ENCODE measurements at places on chromosomes 3 and 15.

DNA sequence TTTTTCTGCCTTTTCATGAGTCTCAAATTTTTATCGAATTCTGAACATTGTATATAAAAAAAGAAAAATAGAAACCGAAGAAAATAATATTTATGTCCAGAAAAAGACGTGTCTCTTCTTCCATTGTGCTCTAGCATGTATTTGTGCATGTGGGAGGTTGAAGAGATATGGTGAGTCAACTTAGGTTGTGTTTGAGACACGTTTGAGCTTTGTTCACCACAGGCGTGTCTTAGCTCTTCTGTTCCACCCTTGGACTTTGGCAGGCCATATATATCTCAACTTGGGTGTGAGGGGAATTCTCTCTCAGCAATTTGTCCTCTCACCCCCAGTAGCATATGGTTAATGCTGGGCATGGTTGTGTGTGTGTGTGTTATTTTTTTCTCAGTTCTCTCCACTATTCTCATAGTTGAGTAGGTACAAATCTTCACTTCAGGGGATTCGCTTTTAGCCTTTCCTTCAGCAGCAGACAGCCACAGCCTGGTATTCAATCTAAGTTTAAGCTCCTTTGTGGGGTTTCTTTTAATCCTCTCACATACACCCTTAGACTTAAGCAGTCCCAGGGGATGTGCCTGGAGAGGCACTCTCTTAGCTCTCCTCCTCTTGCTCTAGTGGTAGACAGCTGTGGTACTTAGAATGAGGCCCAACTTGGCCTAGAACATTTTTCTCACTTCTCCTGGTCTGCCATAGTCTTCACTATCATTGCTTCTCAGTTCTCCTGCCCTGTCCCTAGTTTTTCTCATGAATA lies 286.5 kb upstream of the RBMS3 start:
- DNase-seq: no peak

DNA sequence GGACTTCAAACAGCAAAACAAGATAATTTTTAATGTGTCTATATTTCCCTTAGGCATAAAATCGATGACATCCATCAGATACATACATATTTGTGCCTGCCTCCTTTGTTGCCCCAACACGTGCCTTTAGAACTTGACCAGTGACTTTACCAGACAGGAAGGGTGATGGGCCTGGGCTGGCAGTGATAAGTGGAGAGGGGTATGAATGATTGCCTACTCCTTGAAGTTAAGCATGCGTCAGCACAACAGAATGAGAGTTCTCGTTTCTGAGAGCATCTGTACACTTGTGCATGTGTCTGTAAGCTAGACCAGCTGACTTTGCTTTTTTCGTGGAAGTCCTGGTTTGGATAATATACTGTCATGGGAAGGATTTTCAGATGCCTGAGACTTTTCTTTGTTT lies 54.9 kb upstream of the COL6A6 start:
- DNase-seq: no peak

DNA sequence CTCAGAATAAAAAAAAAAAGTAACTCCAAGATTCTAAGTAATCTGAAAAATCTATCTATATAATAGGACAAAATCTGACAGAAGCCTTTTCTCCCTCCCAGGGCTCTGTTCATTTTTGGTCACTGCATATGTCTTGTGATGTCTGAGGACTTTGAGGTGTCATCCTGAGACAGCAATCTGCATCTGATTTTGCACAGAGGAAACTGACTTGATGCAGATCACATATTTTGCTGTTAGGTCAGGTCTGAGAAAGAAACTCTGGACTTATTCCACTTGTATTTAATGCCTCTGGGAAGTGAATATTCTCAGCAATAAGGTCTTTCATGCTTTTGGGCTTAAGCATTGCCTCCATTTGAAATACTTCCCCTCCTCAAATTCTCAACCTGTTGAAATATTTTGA lies 295.2 kb upstream of the THBS1 start:
- DNase-seq: no peak

GRCh38 chr15:31228980-31229826 lies 97.4 kb upstream of the KLF13 start:
- no peak for DNase-seq

DNA sequence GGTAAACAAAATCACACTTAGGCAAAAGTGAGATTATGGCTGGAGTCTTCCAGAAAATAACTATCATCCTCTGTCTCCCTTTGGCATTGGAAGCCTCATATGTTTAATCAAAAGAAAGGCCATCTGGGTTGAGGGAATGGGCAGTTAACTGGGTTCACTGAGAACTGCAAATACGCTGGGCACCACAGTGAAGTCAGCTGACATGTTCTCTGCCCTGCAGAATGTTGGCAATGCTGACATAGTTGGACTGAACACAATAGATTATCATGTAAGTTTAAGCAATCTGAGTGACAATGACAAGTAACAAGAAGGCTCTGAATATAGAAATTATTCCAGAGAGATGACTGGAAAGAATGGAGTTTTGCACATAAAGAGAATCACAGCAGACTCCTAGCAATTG lies 43.8 kb upstream of the SLC25A26 start:
- DNase-seq: no peak

GRCh38 chr3:125958511-125959316 lies 10.3 kb upstream of the ROPN1B start:
- no peak for DNase-seq

DNA sequence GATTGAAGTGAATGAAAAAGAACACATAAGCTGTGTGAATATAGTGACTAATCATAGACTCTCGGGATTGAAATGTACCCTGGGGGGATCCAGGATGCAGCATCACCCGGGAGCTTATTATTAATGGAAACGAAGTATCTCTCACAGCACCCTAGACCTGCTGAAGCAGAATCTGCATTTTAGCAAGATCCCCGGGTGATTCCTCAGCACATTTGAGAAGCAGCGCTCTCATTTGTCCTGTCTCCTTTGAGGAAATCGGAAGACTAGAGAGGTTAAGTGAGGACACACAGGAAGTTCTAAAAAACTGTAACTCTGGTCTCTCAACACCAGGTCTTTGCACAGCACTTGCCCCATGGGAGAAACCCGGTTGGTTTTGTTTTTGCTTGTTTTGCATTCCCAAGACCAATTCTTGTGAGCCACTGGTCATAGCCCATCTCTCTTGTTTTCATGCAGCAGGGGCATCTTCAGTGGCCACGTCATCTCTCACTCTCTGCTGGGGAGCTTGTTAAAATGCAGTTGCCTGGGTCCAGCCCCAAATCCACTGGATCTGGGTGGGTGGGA lies 30.2 kb downstream of the ZNF710 start:
- DNase-seq: no peak

- DNase-seq: no peak
These were observed 16.7 kb downstream of the GRAMD2A start for GRCh38 chr15:72180761-72181324.

DNA sequence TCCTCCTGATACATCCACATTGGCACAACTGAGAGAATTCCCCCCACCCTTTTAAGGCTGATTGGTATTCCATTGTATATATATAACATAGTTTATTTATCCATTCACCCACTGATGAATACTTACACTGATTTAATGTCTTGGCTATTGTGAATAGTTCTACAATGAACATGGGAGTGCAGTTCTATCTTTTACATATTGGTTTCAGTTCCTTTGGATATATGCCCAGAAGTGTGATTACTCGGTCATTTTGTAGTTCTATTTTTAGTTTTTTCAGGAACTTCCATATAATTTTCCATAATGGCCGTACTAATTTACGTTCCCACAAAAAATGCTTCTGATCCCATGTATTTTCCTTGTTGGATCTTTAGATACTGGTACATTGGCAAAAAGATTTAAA lies 135.3 kb downstream of the FMN1 start:
- DNase-seq: no peak

- DNase-seq: peak; percentile 10
These were observed 68.7 kb downstream of the GSK3B start for GRCh38 chr3:120025520-120025919.

GRCh38 chr15:68107142-68107541 lies 53.0 kb downstream of the PIAS1 start:
- no peak for DNase-seq

- DNase-seq: no peak
These were observed 11.8 kb upstream of the HRG start for GRCh38 chr3:186653984-186654383.

- DNase-seq: no peak
These were observed 47.2 kb downstream of the CCDC12 start for GRCh38 chr3:46929324-46929723.

GRCh38 chr3:17910922-17911321 lies 168.5 kb upstream of the TBC1D5 start:
- no peak for DNase-seq

DNA sequence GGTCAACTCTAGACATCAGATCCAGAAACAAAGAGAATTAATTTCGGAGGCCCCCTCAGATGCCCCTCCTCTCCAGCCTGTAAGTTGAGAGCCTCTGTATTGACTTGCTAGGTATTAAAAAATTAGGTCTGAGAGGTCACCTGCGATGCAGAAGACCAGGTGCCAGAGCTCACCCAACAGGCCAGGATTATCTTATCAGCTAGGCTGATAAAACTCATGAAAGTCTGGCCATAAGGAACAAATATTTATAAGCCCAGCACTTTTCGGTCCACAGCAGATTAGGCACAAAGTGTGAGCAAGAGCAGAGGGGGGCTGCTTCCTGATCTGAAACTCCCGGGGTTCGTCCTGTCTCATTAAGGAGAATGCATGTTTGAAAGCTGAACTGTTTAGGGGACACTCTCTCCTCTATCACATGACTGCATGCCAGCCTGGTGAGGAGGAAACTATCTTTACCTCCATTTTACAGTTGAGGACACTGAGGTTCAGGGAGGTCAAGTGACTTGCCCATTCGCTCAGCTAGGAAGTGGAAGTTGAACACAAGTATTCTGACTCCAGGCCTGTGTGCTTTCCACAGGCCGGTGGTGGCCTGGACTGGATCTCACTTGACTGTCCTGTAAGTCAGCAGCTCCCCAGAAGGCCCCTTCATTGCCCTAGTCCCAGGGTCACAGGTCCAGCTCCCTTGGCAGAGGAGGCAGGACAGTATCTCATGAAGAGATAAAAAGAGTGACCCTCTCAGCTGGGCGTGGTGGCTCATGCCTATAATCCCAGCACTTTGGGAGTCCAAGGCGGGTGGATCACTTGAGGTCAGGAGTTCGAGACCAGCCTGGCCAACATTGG lies 39.6 kb upstream of the MAGEF1 start:
- DNase-seq: no peak

DNA sequence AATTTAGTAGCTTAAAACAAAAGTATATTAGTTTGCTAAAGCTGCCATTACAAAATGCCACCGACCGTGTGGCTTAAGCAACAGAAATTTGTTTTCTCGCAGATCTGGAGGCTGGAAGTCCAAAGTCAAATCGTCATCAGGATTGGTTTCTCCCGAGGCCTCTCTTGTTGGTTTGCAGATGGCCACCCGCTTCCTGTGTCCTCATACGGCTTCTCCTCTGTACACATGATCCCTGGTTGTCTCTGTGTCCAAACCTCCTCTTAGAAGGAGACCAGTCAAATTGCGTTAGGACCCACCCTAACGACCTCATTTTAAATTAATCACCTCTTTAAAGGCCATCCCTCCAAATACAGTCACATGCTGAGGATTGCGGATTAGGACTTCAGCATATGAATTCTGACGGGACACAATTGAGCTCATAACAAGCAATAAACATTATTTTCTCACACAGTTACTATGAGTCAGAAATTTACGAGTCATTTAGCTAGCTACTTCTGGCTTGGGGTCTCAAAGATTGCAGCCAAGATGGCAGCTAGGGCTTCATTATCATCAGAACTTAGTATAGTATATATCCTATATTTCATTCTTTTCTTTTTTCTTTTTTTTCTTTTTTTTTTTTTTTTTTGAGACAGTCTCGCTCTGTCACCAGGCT lies 58.4 kb downstream of the RPL39L start:
- DNase-seq: no peak

DNA sequence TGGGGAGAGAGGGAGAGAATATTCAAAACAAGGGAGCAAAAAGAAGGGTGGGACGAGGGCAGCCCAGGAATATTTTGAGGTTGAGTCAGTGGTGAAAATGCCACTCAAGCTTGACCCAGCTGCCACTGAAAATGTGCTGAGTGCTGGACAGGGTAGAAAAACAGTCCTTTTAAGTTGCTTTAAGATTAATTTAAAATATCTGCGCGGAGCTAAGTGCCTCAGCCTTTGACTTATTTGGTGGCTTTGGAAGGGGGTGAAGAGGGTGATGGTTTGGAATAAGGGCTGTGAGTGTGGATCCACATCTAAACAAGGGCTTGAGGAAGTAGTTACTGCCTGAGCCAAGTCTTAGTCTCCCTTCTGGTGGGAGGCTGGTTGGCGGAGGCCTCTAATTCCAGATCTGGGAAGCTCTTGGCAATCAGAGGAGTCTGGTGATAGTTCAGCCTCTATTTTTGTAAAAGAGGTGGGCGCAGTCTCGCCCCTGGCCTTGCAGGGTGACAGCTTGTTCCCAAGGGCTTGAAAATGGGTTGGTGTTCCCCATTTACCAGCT lies 280.8 kb upstream of the ROPN1 start:
- no peak for DNase-seq

DNA sequence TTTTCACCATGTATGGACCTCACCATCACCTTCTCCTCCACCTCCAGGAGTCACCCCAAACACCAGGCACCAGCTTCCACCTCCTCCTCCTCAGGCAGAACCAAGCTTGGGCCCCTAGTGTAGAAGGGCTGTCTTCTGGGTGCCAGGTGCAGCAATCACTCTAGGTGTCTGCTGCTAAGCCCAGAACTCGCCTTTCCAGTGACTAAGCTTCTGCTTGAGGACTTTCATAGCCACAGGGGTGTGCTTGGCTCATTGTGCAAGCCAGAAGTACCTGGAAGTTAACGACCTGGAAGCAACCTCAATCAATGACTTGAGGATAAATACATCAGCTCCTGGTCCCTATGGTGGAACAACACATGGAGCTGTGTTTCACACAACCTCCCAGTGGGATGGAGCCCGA lies 49.8 kb upstream of the PXYLP1 start:
- no peak for DNase-seq

GRCh38 chr15:67794832-67795574 lies 30.3 kb upstream of the SKOR1 start:
- DNase-seq: no peak

GRCh38 chr3:82087958-82088357 lies 326.5 kb upstream of the GBE1 start:
- DNase-seq: no peak

GRCh38 chr3:30737743-30738499 lies 131.5 kb downstream of the TGFBR2 start:
- no peak for DNase-seq

DNA sequence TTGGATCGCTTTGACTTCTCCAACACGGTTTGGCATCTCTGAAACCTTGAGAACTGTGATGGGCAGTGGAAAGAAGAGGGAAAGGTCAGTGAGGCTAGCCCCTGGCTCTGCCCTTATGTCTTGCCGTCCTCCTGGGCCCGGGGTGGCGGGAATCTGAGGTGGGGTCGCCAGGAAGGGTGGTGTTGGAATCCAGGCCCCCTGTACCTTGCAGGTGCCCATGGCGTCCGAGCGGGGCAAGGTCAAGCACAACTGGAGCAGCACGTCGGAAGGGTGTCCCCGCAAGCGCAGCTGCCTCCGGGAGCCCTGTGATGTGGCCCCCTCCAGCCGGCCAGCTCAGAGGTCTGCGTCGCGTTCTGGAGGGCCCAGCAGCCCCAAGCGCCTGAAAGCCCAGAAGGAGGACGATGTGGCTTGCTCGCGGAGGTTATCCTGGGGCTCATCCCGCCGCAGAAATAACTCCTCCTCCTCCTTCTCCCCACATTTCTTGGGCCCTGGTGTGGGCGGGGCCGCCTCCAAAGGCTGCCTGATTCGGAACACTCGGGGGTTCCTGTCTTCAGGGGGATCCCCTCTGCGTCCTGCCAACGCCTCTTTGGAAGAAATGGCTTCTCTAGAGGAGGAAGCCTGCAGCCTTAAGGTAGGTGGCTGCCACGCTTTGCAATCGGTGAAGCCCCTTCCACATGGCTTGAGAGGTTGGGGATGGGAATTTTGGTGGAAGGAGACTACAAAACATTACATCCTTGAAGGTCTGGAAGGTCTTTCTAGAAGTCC lies 907 bp downstream of the TATDN2 start:
- peak; percentile 54 for DNase-seq

All from activated naive CD4-positive, alpha-beta T cell treated with anti-CD3 and anti-CD28 coated beads, Interleukin-2, amount 50 U/mL, for 72 hours (primary cell).